ENCODE measurements at places on chromosomes 1 and 21.
A peak's percentile ranks its signal among the peaks of the same experiment; 100 is the strongest.

GRCh38 chr1:236998546-236998945, 5.7 kb downstream of the MT1HL1 start:
- DNase-seq = no peak

DNA sequence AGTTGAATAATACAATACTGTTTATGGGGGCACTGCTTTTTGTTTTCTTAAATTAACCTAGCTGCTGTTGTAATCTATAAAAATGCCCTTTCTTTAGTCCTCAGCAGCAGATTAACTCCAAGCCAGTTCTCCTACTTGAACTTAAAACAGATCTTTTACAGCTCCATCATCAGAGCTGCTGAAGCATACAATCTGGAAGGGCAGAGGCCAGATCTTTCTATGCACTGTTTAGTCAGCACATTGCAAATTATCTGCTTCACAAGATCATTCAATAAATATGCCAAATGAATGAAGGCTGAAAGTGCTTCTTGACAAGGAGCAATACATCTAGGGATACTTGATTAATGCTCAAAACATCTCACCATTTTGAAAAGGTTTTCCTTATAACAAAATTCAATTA, 115.8 kb downstream of the PLPPR5 start:
- DNase-seq = no peak

GRCh38 chr1:205243350-205244191, 15.8 kb downstream of the TMCC2 start:
- DNase-seq = no peak

GRCh38 chr1:43973981-43974442, 748 bp upstream of the ATP6V0B start:
- no peak for DNase-seq

GRCh38 chr1:167128261-167129227, 34.7 kb downstream of the STYXL2 start:
- DNase-seq = no peak

DNA sequence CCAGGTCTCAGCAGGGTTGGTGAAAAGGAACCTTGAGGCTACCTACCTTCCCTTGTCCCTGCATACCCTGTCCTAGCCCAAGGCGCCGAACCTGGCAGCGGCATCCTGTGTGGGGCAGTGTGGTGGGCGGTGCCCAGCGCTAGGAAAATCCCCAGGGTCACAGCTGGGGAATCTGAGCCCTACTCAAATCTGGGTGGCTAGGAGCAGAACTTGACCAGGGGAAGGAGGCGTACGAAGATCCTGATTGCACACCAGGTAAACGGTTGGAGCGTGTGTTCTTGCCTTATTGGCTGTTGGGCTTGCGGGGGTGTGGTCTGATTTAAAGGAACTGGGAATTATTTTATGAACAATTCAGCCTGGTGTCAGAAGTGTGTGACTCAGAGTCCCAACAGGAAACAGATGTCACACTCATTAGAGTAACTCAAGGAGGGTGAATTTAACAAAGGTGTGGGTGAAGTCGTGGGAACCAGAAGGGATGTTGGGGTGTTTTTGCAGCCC, 118.6 kb downstream of the LRIG2 start:
- DNase-seq = no peak

- no peak for DNase-seq
Observed at GRCh38 chr1:241775021-241775420, 73.0 kb upstream of the EXO1 start.

DNA sequence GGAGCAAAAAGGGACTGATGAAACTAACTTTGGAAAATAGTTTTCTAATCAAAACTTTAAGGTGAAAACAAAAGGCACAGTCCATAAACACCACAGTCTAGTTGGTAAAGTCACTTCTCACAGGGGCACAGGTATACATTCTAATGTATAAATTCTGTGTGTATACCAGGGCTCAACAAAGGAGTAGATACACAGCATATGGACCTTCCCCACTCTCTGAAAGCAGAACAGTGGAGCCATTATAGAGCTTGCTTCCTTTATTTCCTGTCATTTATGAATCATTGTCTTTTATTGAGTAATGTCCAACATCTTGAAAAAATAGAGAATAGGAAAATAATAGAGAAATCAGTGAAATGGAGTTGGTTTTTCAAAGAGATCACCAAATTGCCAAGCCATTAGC, 746.5 kb upstream of the CHRM3 start:
- DNase-seq = no peak

DNA sequence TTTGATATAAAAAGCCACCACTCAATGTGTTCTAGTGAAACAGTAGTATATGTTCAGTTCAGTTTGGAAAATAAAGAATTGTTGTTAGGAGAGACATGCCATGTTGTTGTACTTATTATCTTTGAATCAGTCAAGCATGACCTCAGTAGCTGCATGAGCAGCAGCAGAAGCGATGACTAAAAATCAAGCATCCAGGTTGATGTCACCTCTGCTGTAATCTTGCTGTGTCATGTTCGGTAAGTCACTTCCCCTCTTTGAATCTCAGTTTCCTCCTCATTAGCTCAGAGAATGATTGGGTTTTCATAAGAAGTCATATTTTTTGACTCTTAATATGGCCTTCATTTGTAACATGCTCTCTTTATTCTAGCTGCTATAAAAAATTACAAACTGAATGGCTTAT, 428.4 kb upstream of the B3GALT2 start:
- no peak for DNase-seq

DNA sequence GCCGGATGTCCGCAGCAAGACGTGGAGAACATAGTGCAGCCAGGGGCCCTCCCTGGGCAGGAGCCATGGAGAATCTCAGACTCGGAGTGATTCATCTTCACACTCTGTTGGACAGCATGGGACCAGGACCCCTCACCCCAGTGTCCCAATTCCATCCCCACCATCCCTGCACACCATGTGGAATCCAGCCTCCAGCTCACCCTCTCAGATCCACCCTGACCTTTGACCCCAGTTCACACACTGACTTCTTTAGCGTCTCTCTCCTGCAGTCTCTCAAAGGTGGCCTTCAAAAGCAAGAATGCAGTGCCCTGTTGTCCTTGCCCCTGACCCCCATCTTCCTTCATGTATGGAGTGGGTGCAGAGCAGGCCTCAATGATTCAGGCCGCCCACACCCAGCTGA, 2.1 kb upstream of the TNNI1 start:
- no peak for DNase-seq

DNA sequence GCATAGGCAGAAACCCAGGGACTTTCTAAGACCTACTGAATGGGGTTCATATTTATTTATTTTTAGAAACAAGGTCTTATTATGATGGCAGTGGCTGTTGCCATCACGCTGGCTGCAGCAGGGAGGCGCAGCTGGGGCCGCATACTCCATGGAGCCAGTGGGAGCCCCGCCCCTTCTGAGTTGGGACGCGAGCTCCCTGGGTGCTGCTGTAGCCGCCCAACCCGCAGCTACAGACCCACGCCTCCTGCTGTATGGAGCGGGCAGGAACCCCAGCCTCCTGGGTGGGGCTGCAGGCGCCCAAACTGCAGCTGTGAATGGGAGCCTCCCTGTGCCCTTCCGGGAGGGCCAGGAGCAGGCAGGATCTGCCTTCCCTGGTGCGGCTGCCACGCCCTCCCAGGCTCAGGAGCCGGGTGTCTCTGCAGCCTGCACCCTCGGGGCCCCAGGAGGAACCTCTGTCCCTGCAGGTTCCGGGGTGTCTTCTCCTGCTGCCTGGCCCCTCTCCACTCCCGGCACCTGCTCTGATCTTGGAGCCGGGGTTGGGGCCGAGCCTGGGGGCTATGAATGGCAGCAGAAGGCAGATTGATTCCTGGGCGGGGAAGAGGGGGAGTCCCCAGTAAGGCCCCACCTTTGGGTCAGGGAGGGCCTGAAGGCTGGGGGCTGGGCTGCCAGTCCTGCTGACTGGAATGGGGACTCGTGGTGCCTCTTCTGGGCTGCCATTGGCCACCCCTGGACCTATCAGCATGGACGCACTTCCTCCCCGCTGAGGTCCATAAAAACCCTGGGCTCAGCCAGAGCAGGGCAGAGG, 66.5 kb upstream of the LRRN2 start:
- DNase-seq = no peak

DNA sequence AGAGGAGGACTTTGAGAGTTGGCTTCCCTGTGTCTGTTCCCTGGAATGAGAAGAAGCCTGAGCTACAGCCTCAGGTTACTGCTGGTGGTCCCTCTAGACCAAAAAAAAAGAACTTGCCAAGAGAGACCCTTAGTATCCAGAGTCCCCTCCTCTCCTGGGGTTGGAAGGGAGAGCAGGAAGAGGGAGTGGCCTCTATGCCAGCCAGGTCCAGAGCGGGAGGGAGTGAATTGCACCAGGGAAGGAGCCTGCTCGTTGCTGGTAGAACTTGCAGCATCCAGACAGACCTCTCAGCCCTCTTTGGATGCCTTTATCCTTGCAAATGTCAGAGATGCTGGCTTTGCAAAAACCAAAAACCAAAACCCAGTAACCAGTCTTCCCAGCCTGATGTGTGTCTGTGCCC, 491.3 kb upstream of the VAMP3 start:
- DNase-seq = no peak

DNA sequence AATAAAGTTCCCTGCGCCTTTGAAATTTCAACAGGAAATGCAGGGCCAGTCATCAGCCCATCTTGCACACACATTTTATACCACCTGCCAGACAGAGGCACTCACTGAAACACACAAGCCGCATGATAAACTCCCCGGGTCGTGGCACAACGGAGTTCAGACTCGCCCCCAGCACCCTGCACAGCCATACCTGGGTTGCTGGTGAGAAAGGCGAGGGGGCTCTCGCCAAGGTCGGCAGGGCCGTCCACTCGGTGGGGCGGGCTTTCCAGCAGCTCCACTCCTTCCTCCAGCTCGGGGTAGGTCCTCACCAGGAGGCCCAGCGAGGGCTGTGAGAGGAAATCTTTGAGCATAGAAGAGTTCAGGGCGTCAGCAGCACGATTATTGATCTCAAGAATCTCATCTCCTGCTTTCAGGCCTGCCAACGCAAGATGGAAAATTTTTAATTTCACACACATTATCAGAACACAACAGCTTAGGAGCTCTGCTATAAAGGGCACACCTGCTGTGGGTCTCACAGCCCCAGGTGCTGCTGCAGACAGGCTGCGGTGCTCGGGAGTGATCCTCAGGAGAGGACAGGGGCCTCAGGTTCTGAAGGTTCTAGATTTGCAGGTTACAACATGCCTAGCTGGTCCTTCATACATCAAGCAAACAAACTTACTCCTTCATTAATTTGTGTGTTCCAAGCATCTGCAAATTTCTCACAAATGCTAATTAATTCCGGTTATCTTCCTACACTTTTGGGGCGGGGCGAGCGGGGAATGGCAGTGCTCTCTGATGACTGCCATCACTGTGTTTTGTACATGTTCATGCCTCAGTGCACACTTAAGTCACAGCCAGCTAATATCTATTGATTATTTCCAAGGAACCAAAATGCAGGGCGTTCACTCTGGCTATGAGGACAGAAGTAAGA, 144.2 kb upstream of the KRTAP19-8 start:
- DNase-seq = peak; percentile 36

DNA sequence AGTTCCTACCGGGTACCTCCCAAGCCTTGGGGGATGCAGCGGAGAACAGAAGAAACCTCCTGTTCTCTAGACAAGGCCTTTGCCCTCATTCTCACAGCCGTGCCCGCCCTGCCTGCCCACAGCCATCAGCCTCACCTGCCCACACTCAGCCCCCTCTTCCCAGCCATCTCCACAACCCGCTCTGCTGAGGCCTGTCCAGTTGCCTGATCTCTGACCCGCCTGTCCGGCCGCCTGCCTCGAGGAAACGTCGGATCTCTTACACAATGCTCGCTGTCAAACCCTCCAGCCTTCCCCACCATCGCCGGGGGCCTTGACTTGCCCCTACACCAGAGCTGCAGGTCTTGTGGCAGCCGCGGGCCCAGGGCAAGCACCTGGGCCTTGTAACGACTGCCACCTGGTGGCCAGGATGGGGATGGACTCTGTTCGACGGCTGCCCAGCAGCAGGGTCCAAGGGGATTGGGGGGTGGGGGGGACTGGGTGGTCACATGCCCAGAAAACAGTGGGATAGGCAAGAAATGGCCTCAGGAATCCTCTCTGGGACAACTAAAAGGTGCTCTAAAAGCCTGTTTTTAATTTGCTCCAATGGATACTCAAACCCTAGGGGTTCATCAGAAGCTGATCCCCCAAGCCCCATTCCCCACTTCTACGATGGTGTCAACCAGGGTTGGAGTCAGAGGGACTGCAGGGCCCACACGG, 31.0 kb downstream of the SLC45A1 start:
- peak; percentile 47 for DNase-seq

- DNase-seq = no peak
Observed at GRCh38 chr1:154735804-154736168, 127.8 kb upstream of the ADAR start.

DNA sequence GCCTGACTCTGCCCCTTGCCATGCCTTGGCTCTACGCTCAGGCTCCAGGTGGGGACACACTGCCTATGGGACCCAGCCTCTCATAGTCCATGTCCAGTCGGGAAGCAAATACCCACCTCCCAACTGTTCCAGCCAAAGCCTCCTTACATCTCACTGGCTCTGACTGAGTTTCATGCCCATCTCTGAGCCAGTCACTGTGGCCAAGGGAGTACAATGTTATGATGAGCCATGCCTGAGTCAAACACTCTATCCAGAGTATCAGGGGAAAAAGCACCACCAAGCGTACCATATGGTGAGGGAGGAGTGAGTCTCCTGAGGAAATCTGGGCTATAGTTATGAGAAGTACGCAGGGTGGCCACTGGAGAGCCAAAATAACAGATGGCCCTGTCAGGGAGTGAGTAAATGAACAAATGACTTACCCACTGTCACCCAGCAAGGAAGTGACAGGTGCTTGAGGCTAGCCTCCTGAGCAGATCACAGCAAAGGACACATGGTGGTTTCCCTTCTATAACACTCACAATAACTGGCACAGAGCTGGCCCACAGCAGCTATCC, 236.6 kb upstream of the GJB5 start:
- DNase-seq = no peak

DNA sequence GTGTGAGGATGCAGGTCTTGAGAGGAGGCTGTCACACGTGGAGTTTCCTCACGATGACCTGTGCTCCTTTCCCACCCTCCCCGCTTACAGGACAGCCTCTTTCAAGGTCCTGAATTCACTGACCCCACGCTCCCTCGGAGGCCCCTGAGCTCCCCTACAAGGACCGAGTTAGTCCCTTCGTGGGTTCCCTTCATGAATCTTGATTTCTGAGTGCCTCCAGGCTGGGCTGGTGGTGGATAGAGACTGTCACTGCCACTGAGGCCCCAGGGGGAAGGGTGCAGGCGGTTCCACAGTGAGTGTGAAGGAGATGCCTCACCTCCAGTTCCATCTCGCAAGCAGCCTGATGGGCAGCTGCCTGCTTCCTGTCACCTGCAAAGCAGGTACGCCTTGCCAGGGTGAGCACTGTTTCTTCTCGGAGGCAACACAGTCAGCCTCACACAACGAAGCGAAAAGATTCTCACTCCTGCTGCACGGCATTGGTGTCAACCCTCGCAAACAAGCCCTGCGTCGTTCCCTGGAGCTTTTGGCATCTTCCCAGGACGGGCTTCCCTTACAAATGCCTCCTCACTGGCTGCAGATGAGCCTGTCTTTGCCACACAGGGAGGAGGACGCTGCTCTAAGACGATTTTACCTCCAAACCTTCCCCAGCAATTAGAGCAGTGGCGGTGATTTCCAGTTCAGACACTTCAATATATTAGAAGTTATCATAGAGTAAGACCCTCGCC, 26.7 kb upstream of the PCP4 start:
- DNase-seq = no peak

- no peak for DNase-seq
Observed at GRCh38 chr21:39185157-39185556, 1.9 kb upstream of the PSMG1 start.

All from stimulated activated CD8-positive, alpha-beta memory T cell treated with anti-CD3 and anti-CD28 coated beads, Interleukin-4, amount 100 ng/mL, for 4 hours (primary cell).